Dermis microvascular lymphatic vessel endothelial cell (primary cell): ENCODE measurements at places on chromosomes 16 and 17. TPM values are rescaled to one million over a fixed set of nuclear protein-coding genes. Genes with fewer than 3 reads are reported as not detected.

The CENPN gene
- 33.4 and 45.1 TPM in 2 replicates for total RNA-seq

The CX3CL1 gene
- 1.8 and 4.0 TPM in 2 replicates for total RNA-seq

The CD300H gene
- total RNA-seq: not detected in 2 replicates

The SLC16A11 gene
- 1.0 and 1.9 TPM in 2 replicates for total RNA-seq

The PRSS8 gene
- total RNA-seq: not detected in 2 replicates

The ITGAL gene
- total RNA-seq: not detected in 2 replicates

The EFNB3 gene
- total RNA-seq: 0.13 and 1.1 TPM in 2 replicates

The ATF7IP2 gene
- total RNA-seq: 2.2 and 9.7 TPM in 2 replicates

The KRT40 gene
- total RNA-seq: not detected in 2 replicates

The USP10 gene
- total RNA-seq: 36.6 and 52.1 TPM in 2 replicates

The SHISA9 gene
- under 0.01 TPM in 1 of 2 replicates, not detected in the other for total RNA-seq

The RCVRN gene
- not detected in 2 replicates for total RNA-seq

The NR1D1 gene
- total RNA-seq: 0.77 and 2.4 TPM in 2 replicates

The KRT20 gene
- total RNA-seq: not detected in 2 replicates

The CASKIN1 gene
- total RNA-seq: under 0.01 and 0.13 TPM in 2 replicates

The C16orf96 gene
- not detected in 2 replicates for total RNA-seq

The KRT16 gene
- total RNA-seq: not detected in 2 replicates

The SLC25A10 gene
- 13.9 and 17.7 TPM in 2 replicates for total RNA-seq

The WNT3 gene
- 0.76 and 0.90 TPM in 2 replicates for total RNA-seq

The SMIM36 gene
- not detected in 2 replicates for total RNA-seq

The SDR42E2 gene
- total RNA-seq: 0.13 TPM in 2 replicates

The SLC6A2 gene
- under 0.01 TPM in 1 of 2 replicates, not detected in the other for total RNA-seq

The FBXW10B gene
- 0.13 TPM in 1 of 2 replicates, not detected in the other for total RNA-seq

The FBXL20 gene
- 8.2 and 13.4 TPM in 2 replicates for total RNA-seq

The MT1H gene
- total RNA-seq: not detected in 2 replicates

The DHODH gene
- 3.5 and 4.0 TPM in 2 replicates for total RNA-seq

The DRC7 gene
- 0.13 and 0.26 TPM in 2 replicates for total RNA-seq

The ELMO3 gene
- 0.64 and 1.0 TPM in 2 replicates for total RNA-seq

The MYH10 gene
- total RNA-seq: 274 and 460 TPM in 2 replicates

The CPNE7 gene
- total RNA-seq: 0.25 and 2.4 TPM in 2 replicates

The CLEC18B gene
- total RNA-seq: 0.13 TPM in 1 of 2 replicates, not detected in the other

The NRN1L gene
- 0.13 TPM in 2 replicates for total RNA-seq

The CSF3 gene
- total RNA-seq: 0.13 and 0.90 TPM in 2 replicates

The USP6 gene
- total RNA-seq: not detected in 2 replicates

The ZNF500 gene
- total RNA-seq: 4.4 and 5.8 TPM in 2 replicates

The WFDC1 gene
- not detected in 2 replicates for total RNA-seq

The EPX gene
- total RNA-seq: not detected in 2 replicates

The SECTM1 gene
- total RNA-seq: 0.26 and 1.9 TPM in 2 replicates
